GM20000 (cell line): ENCODE measurements at places on chromosomes 6 and 20.

DNA sequence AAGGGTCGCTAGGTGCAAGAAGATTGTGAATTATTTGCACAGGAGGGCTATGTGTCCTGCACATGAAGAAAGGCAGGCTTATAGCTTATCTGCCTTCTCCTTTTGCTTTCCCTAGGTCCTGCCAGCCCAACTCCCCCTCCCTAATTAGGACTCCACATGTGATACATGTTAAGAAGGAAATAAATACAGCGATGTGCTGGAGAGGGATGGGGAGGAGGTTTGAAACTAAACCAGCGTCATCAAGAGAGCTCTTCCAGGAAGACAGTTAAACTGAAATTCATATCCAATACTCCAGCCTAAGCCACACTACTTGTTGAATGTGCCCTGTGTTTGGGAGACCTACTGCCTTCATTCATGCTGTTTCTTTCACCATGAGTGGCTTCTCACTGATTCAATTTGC, 34.9 kb upstream of the UTRN start:
- no peak for DNase-seq

- peak; percentile 64 for DNase-seq
Measured at GRCh38 chr6:166325383-166326042, 16.8 kb downstream of the SFT2D1 start.

DNA sequence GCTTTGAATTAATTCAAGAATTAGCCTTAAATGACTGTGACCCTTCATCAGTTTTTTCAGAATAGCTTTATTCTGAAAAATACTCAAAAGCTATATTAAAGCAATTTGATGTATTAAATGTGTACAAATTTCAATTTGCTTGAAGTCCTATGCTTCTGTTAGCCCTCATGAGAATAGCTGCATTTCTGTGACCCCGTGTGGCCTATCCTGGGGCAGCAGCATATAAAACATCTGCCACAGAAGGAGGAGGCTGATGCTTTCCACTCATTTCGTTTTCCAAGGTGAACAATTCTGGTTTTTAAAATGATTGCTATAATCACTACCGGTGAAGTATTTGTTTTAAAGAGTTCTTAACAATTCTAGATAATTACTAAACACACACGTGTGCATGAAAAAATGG, 360.3 kb downstream of the BTBD9 start:
- DNase-seq: no peak

DNA sequence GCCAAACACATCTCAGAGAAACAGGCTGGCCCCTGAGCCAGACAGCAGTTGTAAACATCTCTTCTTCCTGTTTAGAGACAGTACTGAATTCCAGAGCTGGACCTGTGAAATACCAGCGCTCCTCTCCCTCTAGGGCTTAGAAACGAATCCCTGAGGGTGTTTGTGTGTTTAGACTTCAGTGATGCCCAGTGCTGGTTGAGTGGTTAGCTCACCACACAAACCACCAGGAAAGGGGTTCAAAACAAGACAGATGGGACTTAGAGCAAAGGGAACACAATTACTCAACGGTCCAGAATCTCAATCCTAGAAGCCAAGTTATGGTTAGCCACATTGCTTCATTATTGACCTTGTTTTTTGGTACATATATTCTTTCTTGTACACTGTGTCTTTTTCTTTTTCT, 108.7 kb upstream of the TMEM170B start:
- no peak for DNase-seq

GRCh38 chr20:64065974-64066343, 3.0 kb downstream of the TCEA2 start:
- DNase-seq: peak; percentile 86
